ENCODE measurements at places on chromosomes 16 and 17.

GRCh38 chr16:69365901-69366300 is 14.3 kb upstream of the TMED6 start:
- no peak for DNase-seq

GRCh38 chr17:63433746-63434591 is 12.1 kb downstream of the CYB561 start:
- DNase-seq = no peak

GRCh38 chr16:78562650-78563049 is 463.2 kb downstream of the WWOX start:
- no peak for DNase-seq

DNA sequence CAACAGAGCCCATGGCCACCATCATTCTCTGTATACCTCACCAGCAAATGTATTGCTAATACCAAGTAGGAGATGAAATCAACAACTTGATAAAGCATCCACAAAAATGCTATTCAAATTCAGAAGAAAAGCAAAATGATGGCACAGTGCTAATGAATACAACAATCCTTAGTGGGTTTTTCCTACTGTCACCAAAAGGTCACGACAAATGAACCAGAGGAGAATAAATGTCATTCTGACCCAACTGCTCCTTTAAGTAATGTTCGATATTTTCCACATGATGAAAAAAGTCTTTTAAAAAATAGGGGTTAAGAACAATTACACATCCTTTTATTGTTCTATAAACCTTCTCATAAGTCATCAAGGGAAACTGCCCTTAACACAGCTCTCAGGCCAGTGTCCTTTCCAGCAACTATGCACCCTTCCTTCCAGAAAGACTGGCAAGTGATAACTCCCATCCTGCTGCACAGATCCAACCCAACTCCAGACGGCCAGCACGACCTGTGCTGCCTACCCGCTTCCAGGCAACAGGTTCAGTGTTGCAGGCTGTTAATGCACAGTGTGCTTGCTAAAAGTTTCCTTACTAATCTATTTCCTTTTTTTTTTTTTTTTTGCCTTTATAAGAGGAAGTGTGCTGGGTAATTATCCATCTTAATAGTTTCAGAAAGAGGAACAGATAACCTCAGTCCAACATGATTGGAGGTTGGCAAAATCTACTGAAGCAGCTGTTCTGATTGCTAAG is 15.4 kb downstream of the FBXO31 start:
- DNase-seq = no peak

GRCh38 chr17:74125156-74125555 is 78.3 kb upstream of the RPL38 start:
- no peak for DNase-seq

- DNase-seq = no peak
Measured at GRCh38 chr17:76682296-76682695, 28.5 kb downstream of the MXRA7 start.

GRCh38 chr17:76207275-76208059 is 32.8 kb downstream of the RNF157 start:
- DNase-seq = no peak

DNA sequence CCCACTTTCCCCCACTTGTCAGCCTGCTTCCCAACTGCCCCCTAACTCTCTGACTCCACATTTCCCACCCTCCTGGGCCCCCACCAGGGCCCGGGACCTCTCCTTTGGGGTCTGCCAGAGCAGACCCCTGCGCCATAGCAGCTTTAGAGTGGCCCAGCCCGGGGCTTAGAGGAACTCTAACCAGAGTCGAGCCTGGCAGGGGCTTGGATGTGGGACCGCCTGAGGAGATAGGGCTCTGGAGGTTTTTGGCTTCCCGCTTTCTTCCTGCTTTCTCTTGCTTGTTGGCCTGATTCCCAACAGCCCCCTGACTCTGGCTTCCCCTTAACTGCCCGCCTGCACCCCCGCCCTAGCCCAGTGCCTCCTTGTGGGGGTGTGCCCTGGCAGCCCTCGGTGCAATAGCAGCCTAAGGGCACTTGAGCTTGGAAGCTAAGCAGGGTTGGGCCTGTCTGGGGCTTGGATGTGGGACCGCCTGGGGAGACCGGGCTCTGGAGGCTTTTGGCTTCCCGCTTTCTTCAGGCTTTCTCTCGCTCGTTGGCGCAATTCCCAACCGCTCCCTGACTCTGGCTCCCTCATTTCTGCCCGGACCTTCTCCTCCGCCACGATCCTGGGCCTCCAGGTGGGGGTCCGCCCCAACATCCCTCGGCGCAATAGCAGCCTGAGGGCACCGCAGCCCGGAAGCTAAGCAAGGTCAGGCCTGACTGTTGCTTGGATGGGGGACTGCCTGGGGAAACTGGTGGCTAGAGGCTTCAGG is 2292.0 kb downstream of the TP53TG3F start:
- DNase-seq = no peak

DNA sequence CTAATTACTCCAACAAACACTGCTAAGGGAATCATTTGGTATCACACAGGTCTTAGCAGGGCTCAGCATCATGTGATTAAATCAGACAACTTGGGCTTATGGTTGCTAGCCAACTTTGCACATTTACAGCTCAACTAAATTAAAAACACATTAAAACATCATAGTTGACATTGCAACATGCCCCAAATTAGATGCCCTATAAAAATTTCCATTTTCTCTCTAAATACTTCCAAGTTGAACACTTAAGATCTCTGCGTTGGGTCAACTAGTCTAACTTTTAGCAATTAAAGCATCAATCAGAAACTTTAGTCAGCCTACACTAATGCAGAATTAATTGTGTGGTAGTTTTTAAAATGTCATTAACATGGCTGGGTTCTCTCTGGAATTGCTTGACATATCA is 12.1 kb downstream of the DNAJC7 start:
- DNase-seq = no peak

DNA sequence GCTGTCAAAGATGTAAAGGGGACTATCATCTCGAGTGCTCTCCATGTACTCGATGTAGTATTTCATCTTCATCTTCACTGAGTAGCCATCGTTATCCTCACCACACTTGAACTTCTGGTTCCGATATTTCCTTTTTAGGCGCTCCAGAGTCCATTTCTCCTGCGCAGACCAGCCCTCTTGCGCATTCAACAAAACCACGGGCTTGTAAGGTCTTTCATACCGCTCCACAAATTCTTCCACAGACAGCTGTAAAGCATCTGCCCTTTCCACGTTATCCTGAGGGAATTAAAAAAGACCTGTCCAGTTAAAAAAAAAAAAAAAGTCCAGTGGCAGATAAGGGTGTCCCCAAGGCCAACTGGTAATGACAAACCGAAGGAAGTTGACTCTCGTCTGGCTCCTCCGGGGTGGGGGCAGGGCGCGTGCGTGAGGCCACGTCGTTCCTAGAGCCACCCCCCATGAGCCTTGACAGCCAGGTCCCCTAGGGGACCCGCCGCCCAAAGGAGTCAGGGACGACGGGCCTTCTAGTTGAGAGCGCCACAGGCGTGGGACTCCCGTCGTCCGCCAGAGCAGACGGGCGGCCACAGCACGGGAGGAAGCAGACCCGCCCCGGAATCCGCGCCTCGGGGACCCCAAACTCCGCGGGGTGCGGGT is 701 bp downstream of the JMJD6 start:
- no peak for DNase-seq

DNA sequence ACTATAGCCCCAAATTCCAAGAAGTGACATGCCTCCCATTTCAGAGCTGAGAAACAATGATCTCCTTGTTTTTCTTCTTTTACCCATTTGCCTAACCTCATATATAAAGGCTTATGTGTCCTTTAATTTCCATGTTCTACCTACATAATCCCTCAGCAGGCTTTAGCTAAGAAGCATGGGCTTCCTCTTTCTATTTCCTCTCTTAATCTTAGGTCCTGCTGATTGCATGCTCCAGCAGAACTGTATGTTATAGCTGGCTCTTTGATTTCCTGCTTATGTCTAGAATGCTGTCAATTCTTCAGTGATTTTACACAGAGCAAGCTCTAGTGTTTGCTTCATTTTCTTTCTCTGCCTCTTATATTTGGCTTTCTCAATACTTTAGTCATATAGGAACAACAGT is 151.7 kb upstream of the COX10 start:
- DNase-seq = no peak

- DNase-seq = no peak
Measured at GRCh38 chr17:74437702-74438101, 5.8 kb downstream of the GPRC5C start.

DNA sequence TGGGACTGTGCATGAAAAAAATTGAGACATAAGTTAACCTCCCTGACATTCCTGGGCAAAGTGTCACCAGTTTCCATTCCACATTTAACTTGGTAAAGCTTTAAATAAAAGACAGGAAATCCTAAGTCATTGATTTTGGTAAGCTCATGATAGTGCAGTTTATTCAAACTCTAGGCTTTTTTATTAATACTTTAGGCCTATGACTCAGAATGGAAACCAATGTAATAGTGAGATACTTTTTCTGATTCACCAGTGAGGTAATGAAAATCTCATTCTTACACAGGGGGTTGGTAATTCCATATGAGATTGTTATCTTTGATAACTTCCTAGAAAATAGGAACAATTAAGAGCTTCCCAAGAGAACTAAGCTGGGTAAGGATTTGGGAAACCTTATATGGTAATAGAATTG is 91.1 kb downstream of the NLK start:
- peak; percentile 40 for DNase-seq

DNA sequence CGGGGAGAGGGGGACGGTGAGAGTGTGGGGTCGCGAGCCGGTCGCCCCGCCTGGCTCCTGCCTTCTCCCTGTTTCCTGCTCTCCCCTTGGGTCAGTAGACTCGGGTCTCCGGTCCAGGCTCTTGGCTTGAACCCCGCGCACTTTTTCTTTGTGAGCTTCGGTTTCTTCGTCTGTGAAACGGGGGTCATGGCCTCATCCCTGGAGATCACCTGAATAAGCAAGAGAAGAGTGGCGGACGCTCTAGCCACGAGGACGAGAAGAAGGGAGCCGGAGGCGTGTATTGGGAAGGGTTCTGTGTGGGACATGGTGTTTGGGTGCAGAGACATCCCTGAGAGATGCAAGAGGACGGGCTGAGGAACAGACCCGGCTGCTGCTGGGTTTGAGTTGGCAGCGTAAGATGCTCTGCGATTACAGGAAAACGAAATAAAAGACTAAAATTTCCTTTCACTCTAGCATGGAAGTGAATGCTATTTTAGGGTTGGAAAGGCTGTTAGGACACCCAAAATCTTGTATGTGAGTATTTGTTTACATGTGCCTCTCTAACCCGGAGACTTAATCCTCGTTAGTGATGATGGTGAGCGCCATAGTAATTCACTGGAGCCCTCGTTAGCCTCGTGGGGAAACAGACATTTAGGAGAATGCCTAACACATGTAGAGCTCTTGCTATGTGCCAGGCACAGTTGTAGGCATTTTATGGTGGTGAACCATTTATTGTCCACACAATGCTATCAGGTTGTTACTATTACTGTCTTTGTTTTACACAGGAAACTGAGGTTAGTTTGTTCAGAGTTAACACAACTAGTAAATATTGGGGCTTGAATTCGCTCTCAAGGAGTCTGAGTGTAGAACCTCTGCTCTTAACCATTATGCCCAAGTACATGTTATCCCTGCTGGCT is 646 bp downstream of the KIF22 start:
- no peak for DNase-seq

DNA sequence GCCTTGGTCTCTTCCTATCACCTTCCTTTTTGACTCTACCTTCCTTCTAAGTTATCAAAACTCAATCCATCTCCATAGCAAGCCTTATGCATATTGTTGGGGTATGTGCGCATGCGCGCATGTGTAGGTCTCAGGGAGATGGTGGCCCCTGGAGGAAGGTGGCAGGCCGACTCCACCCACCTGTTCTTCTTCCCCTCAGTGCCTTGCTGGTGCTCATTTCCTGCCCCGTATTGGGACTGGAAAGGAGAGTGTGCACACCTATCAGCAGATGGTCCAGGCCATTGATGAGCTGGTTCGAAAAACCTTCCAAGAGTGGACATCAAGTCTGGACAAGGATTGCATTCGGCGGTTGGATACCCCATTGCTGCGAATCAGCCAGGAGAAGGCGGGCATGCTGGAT is 25.2 kb downstream of the DNAH2 start:
- no peak for DNase-seq

DNA sequence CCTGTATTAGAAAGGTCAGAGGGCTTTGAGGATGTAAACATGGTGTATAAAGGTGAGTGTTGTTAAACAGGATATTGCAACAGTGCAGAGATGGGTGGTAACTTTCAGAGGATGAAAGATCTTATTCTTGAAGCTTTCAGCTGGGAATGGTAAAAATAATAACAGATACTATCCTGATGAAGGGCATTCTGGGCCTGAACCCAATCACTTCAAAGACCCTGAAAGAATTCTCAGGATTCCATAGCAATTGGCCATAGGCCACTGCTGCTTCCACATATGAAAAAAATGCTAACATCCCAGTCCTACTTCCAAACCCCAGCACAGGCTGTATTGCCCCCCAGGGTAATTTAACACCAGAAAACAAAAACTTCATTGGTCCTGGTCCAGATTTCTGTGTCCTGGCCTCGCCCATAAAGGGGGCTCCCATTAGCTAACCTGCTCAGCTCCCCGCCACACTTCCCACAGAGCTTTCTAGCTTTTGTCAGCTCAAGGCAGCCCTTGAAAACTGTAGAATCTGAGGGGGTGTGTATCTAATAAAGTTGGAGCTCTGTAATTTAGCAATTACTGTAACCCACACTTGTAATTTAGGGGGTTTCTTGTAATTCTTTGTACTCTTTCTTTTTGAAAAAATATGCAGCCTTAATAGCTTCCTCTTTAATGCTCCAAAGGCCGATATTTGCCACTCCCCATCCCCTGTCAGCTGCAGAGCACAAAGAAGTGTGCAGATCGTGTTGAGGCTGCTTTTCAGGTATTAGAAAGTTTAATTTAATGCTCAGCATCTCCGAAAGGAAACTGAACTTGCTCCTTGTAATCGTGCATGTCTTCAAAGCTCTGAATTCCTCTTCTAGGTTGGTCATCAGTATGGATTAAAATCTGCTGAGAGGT is 371.5 kb downstream of the SEC14L1 start:
- DNase-seq = no peak

- DNase-seq = no peak
Measured at GRCh38 chr17:19718613-19719354, 2.4 kb upstream of the SLC47A2 start.

GRCh38 chr16:1790611-1791255 is 2.8 kb downstream of the IGFALS start:
- DNase-seq = no peak

GRCh38 chr16:6803176-6803575 is 529.5 kb upstream of the RBFOX1 start:
- no peak for DNase-seq

DNA sequence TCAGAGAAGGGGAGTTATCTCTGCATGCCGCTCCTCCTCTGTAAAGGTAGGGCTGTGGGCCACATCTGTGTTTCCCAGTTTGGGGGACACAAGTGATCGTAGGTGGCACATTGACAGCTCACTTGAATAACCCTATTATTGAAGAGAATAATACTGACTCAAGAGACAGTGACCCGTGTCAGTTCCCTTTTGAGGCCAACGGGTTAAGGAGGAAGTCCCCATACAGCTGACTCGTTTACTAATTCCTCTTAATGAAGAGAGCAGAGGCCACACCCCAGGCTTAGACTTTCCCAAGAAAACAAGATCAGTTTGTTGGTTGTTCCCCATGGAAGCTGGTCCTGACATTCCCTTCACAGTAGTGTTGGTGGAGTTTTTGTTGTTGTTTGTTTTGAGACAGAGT is 33.0 kb downstream of the IL4R start:
- DNase-seq = no peak

- DNase-seq = no peak
Measured at GRCh38 chr16:64361753-64362152, 760.1 kb downstream of the CDH11 start.

Measured in SW 1271 (cell line).